ENCODE measurements at places on chromosomes 3 and 15.

- no peak for DNase-seq
Observed at GRCh38 chr3:98272126-98272525, 8.1 kb downstream of the OR5H6 start.

DNA sequence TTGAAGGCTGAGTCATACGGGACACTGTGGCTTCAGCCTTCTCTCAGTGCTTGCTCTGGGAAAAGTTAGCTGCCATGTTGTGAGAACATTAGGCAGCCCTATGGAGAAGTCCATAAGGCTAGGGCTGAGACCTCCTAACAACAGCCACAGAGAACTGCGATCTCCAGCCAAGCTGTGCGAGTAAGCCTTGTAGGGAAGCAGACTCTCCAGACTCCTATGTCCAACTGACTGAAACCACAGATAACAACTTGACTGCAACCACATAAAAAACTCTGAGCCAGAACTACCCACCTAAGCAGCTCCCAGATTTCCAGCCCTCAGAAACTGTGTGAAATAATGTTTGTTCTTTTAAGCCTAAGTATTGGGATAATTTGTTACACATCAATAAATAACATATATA lies 40.7 kb downstream of the DENND6A start:
- no peak for DNase-seq

GRCh38 chr15:35514759-35515158 lies 31.2 kb downstream of the DPH6 start:
- no peak for DNase-seq

GRCh38 chr3:28994161-28994905 lies 286.5 kb upstream of the RBMS3 start:
- DNase-seq = no peak

DNA sequence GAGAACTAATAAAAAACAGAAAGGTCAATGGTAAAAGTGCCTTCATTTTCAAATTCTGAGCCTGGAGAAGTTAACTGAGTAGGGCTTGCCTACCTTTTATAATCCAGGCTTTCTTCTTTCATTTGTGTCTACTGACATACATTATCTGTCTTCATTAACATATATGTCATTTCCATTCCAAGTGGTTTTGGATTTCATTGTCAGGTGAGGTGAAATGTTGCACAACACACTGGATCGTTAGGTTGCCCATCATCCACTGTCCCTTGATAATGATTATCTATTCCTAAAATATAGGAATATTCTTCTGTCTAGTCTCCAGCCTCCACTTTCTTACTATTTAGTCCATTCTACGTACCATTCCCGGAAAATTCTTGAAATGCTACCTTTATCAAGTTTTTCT lies 55.0 kb upstream of the CP start:
- no peak for DNase-seq

GRCh38 chr15:68401496-68402431 lies 30.2 kb downstream of the ITGA11 start:
- DNase-seq = no peak

DNA sequence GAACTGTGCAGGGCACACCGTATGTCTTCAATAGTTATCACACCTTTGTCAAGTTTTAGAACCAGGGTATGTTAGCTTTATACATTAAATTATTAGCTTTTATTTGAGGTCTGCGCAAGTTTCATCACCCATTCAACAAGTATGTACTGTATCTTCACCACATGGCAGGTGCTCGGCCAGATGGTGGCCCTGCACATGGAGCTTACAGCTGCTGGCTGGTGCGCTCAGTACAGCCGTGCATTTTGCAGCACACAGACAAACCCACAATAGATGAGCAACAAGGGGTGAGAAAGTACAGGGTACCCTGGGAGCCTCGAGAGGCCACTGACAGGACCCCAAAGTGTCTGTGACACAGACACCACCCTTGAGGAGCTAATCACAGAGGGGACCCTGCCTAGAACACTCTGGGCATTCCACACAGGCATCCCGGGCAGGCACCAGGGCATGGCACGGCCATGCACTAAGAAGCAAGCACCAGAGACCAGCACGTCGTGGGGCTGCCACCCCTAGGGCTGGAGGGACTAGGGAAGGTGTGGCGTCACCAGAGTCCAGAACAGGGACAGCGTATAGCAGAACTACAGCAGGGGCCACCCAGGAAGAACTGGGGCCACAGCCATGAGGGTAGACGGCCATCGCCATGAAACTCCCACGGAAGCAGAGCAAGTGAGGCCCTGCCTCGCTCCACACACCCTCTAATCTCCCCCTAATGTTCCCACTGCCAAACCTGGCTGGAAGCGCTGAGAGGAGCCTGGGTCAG lies 27.4 kb downstream of the ZXDC start:
- no peak for DNase-seq

DNA sequence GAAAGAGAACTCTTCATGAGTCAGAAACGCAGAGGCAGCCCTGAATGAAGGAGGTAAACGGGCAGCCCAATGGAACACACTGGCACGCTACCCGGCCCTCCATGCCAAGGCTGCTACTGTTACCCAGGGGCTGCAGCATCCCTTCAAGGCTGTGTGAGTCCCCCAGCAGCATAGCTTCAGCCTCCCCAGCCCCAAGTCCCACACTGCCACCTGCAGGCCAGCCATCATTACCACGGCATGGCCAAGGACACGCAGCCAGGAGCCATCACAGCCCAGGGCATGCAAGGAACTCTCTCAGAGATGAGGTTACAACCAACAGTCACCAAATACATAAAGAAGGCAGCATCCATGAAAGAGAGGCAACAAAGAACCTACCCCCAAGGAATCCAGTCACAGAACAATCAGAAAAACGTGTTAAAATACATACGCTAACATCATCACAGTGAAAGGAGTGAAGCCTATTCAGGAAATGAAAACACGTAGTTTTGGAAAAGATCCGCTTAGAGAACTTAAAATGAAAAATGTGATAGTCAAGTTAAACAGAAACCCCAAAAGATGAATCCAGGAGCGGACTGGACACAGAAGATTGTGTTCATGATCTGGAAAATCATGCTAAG lies 22.4 kb downstream of the PLA2G4F start:
- no peak for DNase-seq

GRCh38 chr15:70528270-70528706 lies 235.1 kb downstream of the UACA start:
- no peak for DNase-seq

DNA sequence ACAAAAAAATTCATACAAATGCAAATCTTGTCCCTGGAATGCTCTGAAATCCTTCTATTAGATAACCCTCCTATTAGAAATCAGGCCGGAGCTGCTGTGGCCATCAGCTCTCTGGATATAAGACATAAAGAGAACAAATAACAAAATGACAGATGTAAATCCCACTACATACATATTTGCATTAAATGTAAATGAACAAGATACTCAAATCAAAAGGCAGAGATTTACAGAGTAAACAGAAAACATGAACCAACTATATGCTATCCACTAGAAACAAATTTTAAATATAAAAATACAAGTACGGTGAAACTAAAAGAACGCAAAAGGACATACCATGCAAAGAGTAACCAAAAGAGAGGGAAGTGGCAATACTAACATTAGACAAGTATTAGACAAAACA lies 10.7 kb downstream of the CYFIP1 start:
- DNase-seq = no peak

- no peak for DNase-seq
Observed at GRCh38 chr15:97963779-97964178, 3.3 kb downstream of the ARRDC4 start.

DNA sequence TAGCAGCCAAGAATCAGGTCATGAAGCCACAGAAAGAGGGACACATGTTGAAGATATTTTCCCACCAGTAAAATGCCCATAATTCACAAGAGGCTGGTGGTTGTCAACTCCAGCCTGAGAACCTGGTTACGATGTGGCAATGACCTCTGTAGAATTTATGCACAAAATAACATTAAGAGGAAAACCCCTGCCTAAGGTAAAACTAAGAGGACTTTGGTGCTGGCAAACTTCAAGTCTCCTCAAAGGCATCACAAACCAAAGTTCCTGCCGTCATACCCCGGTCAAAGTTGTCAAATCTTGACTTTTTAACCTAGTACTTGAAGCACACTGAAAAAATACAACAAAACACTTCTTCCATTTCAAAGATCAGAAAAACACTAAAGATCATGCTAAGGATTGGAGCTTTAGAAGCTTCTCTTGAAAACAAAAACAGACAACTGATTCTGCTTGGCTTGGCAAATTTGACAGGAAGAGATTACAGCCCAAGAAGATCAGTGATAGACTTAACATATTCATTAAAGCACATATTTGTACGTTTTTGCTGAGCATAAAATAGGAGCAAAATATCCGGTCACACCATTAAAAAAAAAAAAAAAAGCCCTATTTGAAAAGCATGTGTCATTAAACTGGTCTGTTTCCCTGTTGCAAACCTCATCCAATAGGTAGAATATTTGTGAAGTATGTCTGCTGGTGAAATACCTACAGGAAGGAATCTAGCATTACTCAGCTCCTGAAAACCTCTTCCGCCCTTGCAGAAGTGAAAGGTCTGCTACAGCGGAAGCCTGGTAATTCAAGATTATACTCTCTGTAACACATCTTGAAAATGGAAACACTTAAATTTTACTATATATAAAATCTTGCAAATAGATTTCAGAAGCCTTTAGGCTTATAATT lies 22.8 kb downstream of the EIF4E3 start:
- DNase-seq = no peak

- no peak for DNase-seq
Observed at GRCh38 chr3:170044795-170045244, 7.0 kb downstream of the GPR160 start.
